ENCODE measurements at places on chromosomes 1 and 21.

GRCh38 chr1:212010004-212010403, 25.4 kb downstream of the INTS7 start:
- DNase-seq, result no peak

GRCh38 chr1:206517784-206518183, 10.5 kb downstream of the RASSF5 start:
- DNase-seq, result no peak

DNA sequence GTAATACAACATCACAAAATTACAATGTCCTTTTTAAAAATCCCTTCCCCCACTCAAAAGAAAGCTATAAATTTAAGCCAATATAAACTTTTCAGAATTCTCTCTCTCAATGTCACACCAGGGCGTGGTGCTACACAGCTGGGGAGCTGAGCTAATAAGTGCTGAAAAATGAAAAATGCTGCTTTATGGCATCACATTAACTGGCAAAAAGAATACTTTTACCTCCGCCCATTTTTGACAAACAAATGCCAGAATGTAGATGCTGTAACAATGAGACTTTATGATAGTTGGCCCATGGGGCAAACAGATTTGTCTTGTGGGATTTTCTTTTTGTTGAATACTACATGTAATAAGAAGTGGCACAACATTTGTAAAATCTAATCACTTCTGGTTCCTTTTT, 12.7 kb upstream of the LYPLAL1 start:
- DNase-seq, result no peak

- no peak for DNase-seq
Observed at GRCh38 chr1:172845371-172845770, 186.5 kb downstream of the FASLG start.

GRCh38 chr1:9293533-9294404, 1.1 kb downstream of the SPSB1 start:
- DNase-seq, result no peak

DNA sequence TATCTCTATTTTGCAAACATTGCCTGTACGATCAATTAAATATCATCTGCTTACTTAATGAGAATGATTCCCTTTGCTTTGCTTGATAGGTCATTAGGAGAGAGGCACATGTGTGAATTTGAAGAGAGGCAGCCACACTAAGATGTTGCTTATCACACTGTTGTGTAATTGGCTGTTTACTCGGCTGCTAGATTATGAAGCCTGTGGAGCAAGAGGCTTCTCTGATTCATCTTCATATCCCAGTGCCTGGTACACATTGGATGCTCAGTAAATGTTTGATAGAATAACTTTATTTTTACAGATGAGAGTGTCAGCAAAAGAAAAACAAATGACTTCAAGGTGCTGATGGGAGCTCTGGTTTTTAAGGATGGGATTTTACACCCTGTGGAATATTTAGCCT, 156.2 kb upstream of the C8B start:
- no peak for DNase-seq

GRCh38 chr1:117260761-117261423, 50.2 kb upstream of the VTCN1 start:
- DNase-seq, result no peak

DNA sequence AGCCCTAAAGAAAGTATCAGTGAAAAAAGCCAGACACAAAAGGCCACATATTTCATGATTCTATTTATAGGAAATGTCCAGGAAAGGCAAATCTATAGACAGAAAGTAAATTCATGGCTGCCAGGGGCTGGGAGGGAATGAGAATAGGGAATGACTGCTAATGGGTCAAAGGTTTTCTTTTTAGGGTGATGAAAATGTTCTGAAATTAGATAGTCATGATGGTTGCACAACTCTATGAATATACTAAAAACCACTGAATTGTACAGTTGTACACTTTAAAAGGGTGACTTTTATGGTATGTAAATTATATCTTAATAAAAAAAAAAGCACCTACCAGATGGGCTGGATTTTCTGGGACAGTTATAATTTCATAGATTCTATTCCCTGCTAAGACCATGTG, 114.8 kb downstream of the CNIH3 start:
- no peak for DNase-seq

DNA sequence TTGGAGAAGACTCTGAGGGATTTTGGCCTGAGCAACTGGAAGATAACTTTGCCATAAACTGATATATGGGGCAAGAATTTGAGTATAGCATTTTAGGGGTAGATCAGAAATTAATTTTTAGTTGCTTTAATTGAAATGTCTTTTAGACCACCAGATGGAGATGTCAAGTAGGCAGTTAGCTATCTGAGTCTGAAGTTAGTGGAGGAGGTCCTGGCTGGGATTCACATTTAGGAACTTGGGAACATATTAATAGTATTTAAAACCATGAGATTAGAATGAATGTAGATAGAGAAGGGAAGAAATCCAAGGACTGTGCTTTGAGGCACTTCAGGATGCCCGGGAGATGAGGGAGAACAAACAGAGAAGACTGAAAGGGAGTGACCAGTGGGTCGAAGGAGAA, 32.6 kb downstream of the SLC44A3 start:
- DNase-seq, result no peak

- DNase-seq, result no peak
Observed at GRCh38 chr1:87058343-87058649, 143.9 kb downstream of the HS2ST1 start.

GRCh38 chr1:84919461-84919970, 26.5 kb upstream of the LPAR3 start:
- no peak for DNase-seq

DNA sequence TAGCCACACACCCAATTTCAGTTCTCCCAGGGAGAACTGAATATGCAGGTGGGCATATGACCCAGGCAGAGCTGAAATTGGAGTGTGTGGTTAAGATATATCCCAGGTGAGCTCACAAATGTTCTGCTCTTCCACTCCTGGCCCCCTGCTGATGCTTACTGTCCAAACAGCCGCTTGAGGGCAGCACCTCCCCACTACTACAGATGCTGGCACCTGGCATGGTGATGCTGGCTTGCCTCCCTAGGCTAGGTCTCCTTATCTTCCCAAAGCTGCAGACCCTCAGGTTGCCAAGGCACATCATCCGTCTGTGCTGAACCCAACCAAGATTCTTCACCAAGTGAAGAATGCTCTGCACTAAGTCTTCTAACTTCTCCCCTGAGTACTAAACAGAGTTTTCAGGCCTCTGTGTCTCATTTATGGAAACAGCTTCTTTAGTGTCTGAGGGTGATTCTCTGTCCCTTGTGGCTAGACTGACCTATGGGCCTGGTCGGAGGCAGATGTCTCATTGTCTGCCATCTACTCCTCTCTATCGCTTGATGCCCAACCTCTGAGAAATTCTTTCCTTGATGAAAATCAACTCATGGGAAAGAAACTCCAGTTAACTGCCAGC, 27.2 kb downstream of the XCL1 start:
- DNase-seq, result no peak

DNA sequence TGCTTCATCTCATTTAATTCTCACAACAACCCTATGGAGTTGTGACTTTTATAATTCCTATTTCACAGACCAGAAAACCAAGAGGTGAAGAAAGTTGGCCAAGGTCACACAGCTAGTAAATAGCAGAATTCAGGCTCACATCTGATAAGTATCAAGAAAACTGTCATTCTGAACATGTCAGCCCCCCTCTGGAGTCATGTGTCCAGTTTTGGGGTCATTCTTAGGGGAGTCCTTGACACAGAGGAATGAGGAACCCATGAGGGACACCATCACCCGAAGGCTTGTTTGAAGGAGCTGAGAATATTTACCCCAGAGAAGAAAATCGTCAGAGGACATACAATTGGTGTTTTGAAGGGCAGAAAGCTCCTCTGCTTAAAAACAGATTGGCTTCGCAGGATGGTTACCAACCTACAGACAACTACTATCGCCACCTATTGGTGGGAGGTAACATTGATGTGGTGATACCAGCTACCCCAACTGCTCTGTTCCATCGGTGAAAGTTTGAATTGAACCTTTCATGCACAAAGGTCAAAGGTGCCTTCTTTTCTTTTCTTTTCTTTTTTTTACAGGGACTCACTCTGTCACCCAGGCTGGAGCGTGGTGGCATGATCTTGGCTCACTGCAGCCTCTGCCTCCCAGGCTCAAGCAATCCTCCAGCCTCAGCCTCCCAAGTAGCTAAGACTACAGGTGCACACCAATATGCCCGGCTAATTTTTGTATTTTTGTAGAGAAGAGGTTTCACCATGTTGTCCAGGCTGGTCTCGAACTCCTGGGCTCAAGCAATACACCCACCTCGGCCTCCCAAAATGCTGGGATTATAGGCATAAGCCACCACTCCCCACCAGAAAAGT, 31.3 kb downstream of the NCMAP start:
- peak; percentile 6 for DNase-seq

- no peak for DNase-seq
Observed at GRCh38 chr1:181104790-181105133, 16.3 kb downstream of the IER5 start.

GRCh38 chr1:211797994-211798393, 32.6 kb downstream of the LPGAT1 start:
- no peak for DNase-seq

DNA sequence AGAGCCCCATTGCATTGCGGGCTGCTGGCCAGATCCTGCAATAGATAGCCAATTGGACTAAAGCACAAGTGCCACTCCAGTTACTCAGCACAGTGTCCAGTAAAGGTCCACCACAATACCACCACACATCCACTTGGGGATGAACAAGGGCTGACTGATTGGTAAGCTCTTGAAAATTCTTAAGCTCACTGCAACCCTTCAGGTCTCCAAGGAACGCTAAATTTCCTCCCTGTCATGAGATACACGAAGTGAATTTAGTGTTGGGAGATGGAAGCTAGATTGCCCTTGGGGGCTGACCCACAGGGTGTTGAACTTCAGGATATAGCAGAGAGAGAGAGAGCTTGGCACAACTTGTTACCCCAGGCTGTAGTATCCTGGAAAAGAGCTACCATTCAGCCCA, 9.8 kb upstream of the AADACL3 start:
- no peak for DNase-seq

DNA sequence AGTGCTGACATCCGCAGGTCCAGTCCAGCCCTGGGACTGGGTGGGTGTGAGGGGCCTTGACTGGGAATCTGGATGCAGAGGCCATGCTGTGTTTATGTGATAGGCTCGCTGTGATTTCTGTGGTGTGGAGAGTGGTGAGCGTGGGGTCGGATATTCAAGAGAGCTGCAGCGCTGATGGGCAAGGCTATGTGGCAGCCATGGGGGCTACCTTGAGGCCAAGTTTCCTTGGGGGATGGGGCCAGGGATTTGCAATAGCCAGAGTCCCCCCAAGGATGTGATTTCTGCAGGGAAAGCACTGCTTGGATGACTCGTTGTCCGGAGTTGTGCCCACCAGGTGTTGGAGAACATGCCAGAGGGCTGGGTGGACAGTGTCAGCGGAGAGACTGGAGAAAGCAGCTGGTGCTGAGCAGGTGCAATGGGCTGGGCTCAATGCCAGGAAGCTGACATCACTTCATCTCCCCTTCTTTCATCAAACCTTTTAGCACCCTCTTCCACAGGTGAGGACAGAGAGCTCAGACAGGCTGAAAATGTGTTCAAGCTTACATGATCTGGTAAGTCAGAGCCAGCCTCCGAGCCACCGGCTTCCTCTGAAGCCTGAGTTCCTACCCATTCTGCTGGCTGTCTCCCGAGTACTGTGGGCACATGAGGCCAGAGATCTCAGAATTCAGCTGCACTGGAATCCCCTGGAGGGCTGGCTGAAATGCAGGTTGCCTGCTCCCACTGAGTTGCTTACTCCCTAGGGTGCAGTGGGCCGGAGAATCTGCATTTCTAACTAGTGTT, 132.9 kb downstream of the RHOU start:
- DNase-seq, result no peak

DNA sequence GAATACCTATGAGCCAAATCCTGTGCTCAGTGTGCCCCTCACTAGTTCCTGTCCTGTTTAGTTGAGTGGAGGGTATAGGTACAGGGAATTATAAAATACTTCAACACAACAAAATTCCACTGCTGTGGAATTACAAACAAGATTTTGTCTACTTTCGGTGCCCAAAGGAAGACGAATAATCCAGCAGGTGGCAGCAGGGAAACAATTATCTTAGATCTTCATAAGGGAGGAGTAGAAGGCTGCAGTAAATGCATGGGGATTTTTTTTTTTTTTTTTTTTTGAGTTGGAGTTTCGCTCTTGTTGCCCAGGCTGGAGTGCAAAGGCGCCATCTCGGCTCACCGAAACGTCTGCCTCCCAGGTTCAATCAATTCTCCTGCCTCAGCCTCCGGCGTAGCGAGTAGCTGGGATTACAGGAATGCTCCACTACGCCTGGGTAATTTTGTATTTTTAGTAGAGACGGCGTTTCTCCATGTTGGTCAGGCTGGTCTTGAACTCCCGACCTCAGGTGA, 2.0 kb upstream of the PIP5K1A start:
- peak; percentile 73 for DNase-seq

GRCh38 chr1:24414775-24415333, 748 bp upstream of the NIPAL3 start:
- no peak for DNase-seq

- DNase-seq, result no peak
Observed at GRCh38 chr21:39774227-39774626, 29.2 kb downstream of the IGSF5 start.

DNA sequence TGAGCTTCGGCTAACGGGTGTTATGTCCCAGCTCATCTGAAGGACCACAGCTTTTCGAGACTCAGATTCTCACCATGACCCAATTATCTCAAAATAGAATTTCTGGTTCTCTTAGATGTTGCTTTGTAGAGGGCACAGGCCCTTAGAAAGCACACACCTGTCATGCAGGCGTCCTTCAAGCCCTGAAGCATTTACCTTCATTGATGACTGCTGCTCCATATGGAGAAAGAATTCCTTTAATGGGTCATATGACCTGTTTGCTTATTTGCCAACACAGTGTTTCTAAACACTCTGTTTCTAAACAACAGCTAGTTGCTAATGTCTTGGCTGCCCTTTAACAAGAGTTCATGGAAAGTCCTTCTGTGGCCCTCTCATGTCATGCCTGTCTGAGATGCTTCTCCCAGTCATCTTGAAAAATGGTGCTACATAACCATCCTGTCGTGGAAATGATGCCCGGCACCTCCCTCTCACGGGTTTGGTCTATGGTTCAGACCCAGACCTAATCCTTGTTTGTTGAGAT, 495.7 kb downstream of the KIF26B start:
- no peak for DNase-seq

- DNase-seq, result no peak
Observed at GRCh38 chr1:154751690-154752089, 118.4 kb downstream of the KCNN3 start.

GRCh38 chr1:53278298-53278725, 40.0 kb upstream of the MAGOH start:
- no peak for DNase-seq

DNA sequence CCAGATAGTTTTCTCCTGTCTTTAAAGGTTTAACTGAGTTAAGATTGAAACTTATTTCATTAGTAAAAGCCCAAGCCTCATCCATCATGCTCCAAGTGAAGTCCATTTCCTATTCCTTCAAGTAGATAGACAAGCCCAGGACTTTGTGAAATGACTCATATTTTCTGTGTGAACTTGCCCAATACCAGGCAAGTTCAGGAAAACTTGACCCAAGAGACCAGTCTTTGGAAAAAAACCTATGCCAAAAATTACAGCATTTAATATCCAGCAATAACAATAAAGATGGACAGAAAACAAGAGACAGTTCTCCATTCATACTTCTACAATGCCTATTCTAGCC, 405 bp upstream of the RAB29 start:
- no peak for DNase-seq

GRCh38 chr1:245875581-245876261, 631.4 kb downstream of the SMYD3 start:
- DNase-seq, result no peak

Measured in fibroblast of skin of left biceps (primary cell).